Epithelial cell of prostate (primary cell): ENCODE measurements at places on chromosomes 7 and 10.
A peak's percentile ranks its signal among the peaks of the same experiment; 100 is the strongest.

DNA sequence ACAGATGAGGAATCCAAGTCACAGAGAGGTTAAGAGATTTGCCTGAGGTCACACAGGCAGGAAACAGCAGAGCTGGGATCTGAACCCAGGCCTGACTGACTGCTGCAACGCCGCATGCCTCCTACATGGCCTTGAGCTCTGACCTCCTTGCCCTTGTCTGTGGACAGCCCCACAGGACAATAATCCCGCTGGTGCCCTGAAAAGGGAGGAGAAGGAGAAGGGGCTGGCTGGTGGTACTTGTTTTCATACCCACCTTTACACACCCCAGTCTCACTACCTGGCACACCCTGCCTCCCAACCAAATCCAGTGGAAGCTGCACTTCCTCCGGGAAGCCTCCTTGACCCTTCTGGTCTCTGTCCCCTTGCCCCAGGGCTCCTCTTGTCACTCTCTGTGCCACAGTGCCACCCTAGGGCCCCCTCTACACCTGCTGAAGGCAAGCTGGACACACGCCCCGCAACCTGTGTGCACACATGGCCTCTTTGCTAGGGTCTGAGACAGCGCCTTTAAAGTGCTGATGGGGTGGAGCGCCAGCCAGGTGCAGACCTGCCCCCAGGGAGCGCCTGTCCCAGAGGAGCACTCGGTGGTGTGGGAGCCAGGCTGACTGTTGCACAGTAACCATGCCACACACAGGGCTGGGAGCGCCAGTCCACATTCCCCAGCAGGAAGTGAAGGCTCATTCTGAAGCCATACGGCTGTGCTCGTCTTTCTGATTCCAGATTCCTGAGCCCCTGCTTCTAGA lies 38.6 kb downstream of the ZCCHC24 start:
- no peak for DNase-seq

DNA sequence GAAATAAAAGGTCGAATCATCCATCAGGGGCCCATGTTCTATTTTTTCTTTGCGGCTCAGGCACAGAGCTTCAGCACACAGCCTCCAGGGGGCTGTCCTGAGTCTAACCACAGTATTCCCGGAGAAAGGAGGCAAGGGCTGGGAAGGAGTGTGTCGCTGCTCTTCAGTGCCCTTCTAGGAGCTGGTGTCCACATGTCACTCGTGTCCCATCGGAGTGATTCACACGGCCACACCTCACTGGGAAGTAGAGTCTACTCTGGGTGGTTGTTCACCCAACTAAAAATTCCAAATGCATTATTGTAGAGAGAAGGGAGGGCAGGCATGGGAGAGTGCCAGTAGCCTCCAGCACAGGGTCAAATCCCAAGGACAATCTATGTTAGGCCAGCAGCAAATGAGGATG lies 114.8 kb upstream of the LANCL2 start:
- no peak for DNase-seq

DNA sequence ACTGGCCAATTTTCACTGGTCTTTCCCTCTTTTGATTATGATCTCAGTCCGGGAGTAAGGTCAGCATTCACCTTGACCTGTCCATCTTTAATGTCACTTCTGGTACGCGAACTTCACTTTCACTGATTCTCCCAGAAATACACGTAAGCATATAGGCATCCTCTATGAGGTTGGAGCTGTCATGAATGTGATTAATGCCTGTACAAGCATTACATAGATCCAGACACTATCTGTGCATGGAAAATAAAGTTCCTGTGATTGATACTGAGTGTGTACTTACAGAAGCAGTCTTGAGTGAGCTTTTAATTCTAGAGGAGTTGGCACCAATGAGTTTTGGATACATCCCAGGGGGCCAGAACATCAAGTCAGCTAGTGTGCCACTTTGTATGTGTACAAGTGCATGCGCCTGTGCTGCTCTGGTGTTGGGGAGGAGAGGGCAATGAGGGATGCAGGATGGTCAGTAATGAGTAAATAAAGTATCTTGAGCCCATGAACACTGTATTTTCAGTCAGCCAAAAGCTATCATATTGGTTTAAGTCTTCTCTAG lies 6.0 kb downstream of the PTPRZ1 start:
- no peak for DNase-seq

DNA sequence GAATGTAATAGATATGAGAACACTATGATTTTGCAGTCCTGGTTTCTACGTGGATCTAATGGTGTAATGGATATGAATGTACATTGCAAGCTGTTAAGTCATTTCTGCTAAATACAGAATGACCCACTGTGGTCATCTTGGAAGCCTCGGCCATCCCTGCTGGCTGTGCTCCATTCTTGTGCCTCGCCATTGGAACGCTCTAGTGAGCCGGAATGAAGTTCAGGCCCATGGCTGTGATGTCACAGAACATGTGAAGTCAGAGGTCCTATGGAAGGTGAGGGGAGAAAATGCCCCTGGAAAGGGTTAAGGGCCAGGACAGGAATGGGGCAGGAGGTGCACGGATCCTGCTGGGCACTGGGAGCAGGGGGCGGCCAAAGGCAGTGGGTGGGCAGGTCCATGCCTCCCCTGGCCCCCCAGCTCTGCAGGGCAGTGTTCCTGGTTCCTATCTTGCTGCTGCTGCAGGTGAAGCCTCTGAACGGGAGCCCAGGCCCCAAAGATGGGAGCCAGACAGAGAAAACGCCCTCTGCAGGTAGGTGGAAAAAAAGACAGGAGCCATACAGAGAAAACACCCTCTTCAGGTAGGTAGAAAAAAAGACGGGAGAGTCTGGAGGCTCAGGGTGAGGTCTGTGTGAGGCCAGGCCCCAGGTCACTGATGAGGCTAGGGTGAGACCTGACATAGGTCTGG lies at the start of gene LLCFC1:
Gene LLCFC1, plus strand, starts transcription at position 259 of the 685 bp plus-strand sequence. Its CDS starts 138 bp downstream, at position 397.
- no peak for DNase-seq

- DNase-seq, result no peak
These were observed 84.5 kb downstream of the PRKG1 start for GRCh38 chr10:51158832-51159231.

- no peak for DNase-seq
These were observed 516.0 kb downstream of the REEP3 start for GRCh38 chr10:64037071-64037661.

DNA sequence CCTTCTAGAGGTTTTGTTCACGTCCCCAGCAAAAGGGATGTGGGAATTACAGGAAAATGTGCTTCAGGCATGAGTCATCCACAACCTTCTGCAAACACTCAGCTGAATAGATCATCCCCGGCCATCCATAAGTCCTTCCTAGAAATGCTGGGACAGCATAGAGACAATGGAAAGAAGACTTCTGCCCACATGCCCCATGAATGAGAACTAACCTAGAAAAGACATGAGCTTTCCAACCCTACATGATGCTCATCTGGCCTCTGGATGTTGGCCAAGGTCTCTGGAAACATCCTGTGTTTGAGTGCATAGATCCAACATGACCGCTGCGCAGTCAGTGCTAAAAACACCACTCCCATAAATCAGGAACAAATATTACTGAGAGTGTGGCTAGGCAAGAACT lies 277.5 kb downstream of the PLXNA4 start:
- DNase-seq, result no peak

GRCh38 chr10:51251110-51251509 lies 176.8 kb downstream of the PRKG1 start:
- no peak for DNase-seq

GRCh38 chr7:35714407-35714806 lies 19.5 kb upstream of the HERPUD2 start:
- DNase-seq, result no peak

DNA sequence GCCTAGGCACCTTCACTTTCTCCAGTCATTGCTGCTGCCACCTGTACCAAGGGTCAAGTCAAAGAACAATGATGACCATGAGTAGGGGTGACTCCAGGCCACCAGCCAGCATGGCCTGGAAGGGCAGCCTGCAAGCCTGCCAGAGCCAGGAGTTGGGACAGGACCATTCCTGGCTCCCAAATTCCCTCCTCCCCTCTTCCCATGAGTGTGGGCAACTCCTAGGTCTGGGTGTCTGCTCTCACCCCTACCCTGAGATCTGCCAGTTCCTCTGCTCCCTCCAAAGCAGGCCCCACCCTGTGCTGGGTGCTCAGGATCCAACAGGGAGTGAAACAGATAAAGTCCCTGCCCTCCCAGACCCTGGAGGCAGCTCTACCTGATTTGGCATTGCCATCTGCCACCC lies 125.8 kb upstream of the NANOS1 start:
- no peak for DNase-seq

DNA sequence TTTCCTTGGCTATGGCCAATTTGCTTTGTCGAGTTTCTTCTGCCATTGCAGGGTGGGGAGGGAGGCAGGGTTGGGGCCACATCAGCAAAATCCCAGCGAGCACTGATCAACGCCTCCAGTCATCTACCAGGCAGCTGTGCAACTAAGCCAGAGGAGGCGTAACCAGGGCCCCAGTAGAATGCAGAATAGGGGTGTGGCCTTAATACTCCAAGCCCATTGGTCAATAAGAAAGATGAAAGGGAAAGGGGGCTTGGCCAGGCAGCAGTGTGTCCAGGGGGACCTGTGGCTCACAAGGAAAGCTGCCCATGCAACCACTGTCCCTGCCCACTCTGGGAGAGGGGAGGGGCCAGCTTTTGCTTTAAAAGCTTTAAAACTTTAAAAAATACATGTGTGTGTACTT lies 21.5 kb upstream of the GGCT start:
- DNase-seq, result no peak

- no peak for DNase-seq
These were observed 20.8 kb upstream of the OR6B1 start for GRCh38 chr7:143979359-143979758.

DNA sequence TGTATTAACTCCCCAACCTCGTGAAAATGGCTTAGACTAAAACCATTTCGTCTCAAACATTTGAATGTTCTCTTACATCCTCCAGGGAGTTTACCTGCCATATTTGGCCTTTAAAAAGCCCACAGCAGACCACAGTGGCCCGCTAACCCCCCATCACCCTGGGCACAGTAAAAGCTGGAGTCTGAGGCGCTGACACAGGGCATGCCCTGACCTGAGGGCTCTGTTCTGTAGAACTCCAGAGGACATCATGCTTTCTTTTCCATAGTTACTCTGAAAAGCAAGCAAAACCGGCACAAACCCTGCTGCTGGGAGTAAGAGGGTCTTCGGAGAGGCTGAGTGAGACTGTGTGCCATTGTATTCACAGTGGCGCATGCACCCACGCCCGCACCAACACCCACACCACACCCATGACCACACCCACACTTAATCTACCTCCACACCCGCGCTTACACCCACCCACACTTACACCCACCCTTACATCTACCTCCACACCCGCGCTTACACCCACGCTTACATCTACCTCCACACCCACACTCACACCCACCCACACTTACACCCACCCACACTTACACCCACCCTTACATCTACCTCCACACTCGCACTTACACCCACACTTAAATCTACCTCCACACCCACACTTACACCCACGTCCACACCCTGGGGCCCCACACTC lies 32.1 kb downstream of the LRRC27 start:
- peak; percentile 14 for DNase-seq
